CD4-positive, alpha-beta T cell treated with Interleukin-17A for 4 hours (primary cell): ENCODE measurements at places on chromosomes 4 and X.

DNA sequence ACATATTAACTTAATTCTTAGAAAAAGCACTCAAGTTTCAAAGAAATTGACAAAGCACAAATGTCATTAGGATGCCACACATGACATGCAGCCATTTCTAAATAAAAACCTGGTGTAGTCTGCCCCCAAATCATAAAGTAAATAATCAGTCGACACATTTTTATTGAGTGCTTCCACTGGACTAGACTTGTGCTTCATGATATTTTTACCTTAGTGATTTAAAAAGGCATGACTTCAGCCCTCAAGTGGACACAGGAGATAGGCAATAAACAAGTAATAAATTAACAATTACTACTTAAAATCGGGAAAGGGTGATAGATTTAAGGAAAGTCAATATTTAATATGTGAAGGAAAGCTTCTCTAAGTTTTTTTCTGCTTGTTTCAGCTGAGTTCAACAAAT, 7.6 kb downstream of the TRAM1L1 start:
- no peak for DNase-seq

- DNase-seq, result no peak
These were observed 225.1 kb downstream of the CBR4 start for GRCh38 chr4:168784786-168785461.

DNA sequence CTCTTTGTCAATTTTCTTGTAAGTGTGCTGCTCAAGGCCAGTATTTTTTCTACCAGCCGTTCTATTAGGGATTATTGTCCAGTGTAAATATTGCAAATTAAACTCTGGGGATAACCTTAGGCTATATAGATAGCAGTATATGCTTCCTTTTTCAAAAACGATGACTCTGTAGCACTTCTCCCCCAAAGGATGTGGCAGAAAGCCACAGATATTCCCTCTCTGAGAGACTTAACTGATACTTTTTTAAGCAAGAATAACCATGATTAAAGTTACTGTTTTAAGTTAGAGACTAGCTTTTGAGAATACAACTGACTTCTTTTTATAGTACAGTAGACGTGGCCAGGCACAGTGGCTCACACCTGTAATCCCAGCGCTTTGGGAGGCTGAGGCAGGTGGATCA, 130.0 kb downstream of the FHIP1A start:
- DNase-seq, result no peak

- DNase-seq, result no peak
These were observed 16.9 kb upstream of the PLA2G12A start for GRCh38 chr4:109746728-109747127.

- DNase-seq, result peak; percentile 76
These were observed 11.6 kb downstream of the PDZD4 start for GRCh38 chrX:153818571-153819383.

DNA sequence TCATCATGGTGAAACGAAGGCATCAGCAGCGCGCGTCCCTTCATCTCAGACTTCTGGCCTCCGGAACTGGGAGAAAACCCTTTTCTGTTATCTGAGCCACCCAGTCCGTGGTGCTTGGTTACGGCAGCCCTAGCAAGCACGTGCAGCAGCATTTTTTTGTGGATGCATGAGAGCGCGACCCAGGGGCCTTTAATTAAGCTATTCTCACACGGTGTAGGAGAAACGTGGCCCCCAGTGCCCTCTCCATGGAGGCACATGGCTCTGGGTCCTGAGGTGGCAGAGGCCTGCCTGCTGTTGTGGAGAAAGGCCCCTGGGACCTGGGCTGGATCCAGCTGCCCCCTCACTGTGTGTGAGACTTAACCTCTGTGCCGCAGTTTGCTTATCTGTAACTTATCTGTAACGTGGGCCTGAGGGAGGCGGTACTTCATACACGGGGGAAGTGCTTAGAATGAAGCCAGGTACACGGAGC, 9.5 kb downstream of the CLCN4 start:
- DNase-seq, result no peak

GRCh38 chr4:150820409-150820808, 194.7 kb downstream of the LRBA start:
- DNase-seq, result no peak

- DNase-seq, result no peak
These were observed 363.8 kb upstream of the FTHL17 start for GRCh38 chrX:31435592-31435991.

DNA sequence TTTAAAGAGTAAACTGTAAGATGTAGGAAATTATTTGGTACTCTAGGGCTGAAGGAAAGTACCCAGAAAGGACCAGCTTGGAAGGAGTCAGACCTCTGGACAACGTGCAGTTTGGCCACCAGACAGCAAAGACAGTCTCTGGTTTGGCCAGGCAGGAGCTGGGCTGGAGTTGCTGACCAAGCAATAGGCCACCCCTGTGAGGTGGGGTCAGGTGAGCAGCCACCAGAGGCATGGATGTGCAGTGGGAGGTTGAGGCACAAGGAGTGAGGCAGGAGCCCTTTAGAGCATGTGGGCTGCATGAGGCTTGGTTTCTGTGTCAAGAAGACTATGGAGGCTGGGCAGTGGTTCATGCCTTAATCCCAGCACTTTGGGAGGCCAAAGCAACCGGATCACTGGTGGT, 17.7 kb upstream of the MRFAP1 start:
- no peak for DNase-seq

DNA sequence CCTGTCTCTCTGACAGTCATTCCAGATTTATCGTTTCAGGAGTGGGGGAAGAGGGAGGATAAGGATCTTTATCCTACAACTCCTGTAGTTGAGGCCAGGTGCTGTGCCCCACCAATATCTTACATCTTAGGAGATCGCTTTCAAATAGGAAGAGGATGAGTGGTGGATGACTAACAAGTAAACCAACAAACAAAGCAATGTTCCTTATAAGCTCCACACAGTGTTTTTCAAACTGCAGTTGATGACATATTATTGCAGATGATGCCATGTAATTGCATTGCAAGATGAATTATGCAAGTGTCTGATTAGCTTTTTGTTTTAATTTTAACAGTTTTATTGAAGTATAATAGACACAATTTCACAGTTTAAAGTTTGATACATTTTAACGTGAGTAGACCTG, 35.8 kb upstream of the TMEM164 start:
- no peak for DNase-seq

GRCh38 chrX:132413459-132413858, 75.4 kb downstream of the MBNL3 start:
- no peak for DNase-seq

GRCh38 chr4:184361443-184361842, 112.9 kb downstream of the IRF2 start:
- DNase-seq, result no peak

DNA sequence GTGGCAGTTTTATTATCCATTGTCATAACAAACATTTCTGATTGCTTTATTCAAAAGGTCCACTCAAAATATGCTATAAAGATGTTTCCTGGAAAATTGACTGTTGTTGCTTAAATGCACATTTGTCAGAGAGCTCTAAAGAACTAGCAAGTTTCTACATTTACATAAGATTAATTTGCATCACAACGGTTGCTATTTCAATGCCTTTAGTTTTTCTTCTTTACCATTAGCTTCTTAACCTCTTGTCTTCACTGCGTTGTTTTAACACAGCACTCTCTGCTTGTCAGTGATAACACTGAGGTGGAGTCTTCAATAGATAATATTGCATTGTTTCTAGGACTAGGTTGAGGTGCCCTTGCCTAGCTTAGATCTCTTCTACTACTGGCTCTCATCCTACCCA, 76.7 kb upstream of the GALNT7 start:
- DNase-seq, result no peak

GRCh38 chr4:3019145-3019846, 55.0 kb downstream of the HTT-AS start:
- DNase-seq, result no peak

GRCh38 chr4:104210420-104210819, 284.3 kb downstream of the CXXC4 start:
- no peak for DNase-seq

- no peak for DNase-seq
These were observed 40.6 kb upstream of the CYP2U1 start for GRCh38 chr4:107890779-107891178.

- DNase-seq, result peak; percentile 77
These were observed 30.7 kb downstream of the MSN start for GRCh38 chrX:65697915-65698796.

GRCh38 chr4:101191302-101192098, 155.8 kb downstream of the PPP3CA start:
- no peak for DNase-seq

DNA sequence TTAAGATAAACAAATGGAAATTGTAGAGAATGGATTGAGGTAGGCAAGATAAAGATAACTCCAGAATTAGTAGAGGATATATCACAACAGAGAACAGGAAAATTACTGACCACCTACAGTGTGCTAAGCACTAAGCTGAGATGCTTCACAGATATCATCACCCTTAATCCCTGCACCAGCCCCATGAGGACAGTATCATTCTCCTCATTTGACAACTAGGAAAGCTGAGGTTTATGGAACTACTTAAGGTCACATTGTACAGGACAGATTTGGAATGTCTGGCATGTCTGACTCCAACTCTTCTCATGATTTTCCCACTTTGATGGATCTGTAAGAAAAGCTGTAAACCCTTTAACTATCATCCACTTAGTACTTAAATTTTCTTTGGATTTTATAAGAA, 95.5 kb downstream of the CASK start:
- DNase-seq, result no peak

DNA sequence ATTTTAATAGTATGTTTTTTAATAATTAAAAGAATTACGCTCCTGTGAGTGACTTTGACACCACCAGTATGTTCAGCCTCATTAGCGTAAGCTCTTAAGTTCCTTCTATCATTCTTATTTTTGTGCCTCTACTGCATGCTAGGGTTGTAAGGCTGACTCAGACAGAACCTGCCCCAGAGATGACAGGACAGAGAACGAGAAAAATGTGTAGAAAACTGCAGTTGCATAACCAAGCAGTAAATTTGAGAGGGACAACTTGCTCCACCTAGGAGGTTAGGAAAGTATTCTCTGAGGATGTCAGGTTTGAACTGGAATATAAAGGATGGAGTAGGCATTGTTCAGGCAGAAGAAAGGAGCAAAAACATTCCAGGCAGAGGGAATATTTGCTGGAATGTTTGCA, 98.7 kb downstream of the NFKB1 start:
- no peak for DNase-seq

DNA sequence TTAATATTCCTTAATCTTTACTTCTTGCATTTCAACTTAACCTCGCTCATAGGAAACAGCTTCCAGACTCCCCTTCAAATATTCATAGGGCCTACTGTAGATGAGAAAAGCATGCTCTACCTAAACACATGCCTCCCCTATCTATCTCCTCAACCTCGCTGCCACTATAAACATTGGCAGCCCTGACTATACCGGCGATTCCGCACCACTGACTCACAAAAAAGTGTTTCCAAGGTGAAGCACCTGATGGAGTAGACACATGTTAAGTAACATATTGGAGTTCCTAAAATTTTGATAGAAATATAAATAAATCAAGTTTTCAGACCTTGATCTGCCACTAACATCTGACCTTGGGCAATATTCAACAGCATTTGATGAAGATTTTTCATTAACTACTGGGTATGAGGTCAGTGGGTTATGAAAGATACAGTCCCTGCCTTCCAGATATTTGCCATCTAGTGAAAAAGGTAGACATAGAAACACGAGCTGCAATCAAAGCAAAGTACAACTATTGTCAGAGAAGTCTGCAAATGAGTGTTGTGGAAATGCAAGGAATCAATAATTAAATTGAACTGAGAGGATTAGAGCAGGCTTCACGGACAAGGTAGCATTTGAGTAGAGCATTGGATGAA, 184.2 kb downstream of the MAML3 start:
- DNase-seq, result no peak

DNA sequence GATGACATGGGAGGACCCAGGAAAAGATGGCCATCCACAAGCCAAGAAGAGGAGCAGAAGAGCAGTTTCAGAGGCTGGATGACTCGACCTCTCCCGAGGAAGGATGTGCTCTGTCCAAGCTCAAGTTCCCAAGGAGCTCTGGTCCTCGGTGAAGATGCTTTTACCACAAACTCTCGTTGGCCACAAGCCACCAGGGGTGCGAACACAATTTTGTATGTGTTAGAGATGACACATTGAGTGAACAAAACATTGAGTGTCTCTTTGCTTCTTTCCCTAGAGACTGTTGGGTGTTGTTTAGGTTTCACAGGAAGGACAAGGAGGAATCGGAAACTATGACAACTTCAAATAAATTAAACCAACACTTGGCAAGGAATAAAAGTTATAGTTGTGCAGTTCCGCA, 26.3 kb downstream of the FGFBP1 start:
- DNase-seq, result no peak

DNA sequence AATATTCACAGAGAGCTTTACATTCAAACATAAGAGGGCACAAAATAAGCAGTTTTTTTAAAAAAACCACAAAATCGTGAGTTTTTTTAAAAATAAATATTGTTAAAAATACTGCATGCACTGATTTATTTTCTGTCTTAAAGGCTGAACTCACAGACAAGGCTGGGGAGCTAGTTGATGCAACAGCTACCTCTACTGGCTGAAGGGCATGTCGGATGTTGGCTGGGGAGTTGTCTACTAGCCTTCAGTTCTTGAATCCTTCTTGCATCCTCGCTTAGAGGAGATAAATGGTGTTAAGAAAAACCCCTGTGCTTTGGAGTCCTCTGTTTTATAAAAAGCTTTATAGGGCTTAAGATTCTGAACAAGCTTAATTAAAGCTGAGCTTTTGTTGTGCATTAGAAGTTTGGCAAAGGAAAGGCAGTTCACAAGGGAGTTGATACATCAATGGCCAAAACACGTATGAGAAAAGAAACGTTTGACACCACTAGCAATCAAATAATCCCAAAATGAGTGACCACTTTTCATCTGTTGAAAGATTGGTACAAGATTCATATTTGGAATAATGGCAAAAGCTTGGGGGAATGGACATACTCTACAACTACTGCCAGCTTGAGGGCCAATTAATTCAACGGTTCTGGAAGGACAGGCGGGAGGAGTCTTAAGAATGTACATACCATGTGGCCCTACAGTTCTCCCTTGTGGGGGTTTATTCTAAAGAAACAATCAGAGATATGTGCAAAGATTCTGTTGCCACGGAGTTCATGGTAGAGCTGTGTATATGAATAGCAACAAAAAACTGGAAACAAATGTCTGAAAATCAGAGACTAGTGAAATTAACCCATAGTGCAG, 94.7 kb downstream of the SEL1L3 start:
- peak; percentile 6 for DNase-seq

GRCh38 chr4:159341522-159341921, 238.6 kb downstream of the RAPGEF2 start:
- DNase-seq, result no peak

- DNase-seq, result no peak
These were observed 62.2 kb downstream of the SPANXN3 start for GRCh38 chrX:143455046-143455445.
